ENCODE measurements at places on chromosomes 1 and 21.

- peak; percentile 54 for DNase-seq
Measured at GRCh38 chr1:98402860-98403259, 258.7 kb upstream of the SNX7 start.

DNA sequence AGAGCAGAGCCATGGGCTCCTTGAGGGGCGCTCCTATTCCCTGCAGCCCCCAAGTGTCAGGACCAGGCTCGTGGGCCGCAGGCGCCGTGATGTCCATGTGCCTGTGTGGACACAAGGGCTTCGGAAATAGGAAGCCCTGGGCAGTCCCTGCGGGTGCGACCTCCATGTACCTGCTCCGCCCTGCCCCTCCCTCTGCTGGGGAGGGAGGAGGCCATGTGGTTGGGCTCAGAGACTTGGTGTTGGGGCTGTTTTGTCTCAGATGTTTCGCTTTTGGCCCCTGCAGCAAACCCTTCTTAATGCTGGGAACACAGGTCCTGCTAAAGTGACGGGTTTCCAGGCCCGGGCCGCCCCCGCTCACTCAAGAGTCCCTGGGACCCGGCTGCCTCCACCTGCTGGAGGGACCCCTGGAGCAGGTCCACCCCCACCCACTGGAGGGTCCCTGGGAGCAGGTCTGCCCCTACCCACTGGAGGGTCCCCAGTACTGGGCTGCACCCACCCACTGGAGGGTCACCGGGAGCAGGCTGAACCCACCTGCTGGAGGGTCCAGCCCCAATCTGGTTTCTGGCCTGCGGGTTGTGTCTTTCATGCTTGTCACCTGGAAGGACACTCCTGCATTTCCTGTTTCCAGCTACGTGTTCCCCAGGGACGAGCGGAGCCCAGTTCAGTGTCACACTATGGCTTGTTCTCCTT lies 156.5 kb downstream of the PEX14 start:
- DNase-seq = no peak

DNA sequence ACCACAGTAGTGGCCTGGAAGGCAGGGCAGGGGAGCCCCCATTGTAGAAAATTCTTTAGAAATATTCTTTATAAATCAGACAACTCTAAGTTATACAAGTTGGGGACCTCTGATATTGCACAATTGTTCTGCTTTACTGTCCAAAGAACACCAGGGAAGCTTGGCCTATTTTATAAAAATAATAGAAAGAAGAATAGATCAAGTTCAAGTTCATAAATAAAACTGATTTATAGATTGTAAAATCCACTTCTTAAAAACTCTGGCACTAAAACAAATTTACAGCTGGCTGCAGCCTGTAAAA lies 55.0 kb upstream of the GALNT2 start:
- no peak for DNase-seq

DNA sequence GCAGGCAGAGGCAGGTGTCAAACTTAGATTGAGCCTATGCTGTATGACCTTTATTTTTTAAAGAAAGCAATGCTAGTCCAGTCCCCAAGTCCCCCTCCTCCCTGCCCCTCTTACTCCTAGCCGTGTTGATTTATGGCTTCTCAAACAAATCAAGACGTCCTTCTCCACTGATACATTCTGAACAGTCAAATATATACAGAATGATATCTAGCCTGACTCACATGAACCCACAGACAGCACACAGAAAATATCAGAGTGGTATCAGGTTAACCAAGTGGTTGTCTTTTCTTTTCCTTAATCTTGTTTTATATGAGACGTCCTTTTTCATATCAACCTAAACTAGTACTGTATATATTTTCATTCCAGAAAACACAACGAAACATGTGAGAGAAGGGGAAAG lies 13.4 kb downstream of the DAB1 start:
- DNase-seq = no peak

GRCh38 chr1:199733125-199733524 lies 294.4 kb upstream of the NR5A2 start:
- DNase-seq = no peak

DNA sequence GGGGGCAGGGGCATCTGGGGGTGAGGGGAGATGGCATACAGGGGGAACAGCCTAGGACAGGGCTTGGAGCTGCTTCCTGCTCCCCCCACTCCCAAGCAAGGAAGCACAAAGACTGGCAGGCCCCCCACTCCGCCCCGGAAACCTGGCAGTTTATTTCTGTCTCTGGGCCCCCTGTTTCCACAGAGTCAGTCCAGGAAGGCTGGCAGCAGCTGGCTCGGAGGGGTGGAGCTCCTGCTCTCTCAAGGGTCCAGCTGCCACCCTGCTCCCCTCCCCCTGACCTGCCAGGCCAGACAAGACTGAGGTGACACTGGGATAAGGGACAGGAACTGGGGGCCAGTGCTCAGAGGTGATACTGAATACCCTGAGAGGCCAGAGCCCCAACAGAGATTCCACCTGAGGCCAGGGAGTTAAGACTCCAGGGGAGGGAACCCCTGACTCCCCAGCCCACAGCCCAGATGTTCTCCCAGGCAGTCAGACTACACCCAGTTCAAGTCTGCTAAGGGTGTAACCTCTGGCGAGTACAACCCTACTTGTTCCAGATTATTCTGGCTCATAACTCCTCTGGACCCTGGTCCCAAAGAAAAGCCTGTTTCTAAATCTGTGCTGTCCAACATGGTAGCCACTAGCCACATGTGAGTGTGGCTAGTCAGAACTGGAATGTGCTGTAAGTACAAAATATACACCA lies 26.3 kb downstream of the AHDC1 start:
- DNase-seq = peak; percentile 65

- DNase-seq = no peak
Measured at GRCh38 chr1:12085643-12086260, 22.6 kb downstream of the TNFRSF8 start.

GRCh38 chr1:180884588-180885300 lies 28.0 kb upstream of the KIAA1614 start:
- DNase-seq = no peak

GRCh38 chr21:33886321-33886720 lies 29.3 kb downstream of the ATP5PO start:
- no peak for DNase-seq

DNA sequence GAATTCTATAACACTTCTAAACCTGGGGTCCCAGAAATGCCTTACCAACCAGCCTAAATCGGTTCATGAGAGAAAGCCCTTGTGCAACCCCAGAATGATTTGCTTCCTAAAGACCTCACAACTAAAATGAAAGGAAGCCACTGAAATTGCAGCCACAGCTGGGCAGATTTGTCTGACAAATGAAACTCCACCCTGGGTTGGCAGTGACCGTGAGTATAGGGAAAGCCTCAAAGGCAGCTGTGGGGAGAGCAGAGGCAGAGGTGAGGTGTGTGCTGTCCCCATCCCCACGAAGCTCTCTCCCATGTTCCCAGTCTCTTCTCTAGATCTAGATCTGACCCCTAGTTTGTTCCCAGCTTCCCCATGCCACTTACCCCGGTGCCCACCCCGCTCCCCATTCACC lies 23.1 kb downstream of the RHBDL2 start:
- DNase-seq = no peak

DNA sequence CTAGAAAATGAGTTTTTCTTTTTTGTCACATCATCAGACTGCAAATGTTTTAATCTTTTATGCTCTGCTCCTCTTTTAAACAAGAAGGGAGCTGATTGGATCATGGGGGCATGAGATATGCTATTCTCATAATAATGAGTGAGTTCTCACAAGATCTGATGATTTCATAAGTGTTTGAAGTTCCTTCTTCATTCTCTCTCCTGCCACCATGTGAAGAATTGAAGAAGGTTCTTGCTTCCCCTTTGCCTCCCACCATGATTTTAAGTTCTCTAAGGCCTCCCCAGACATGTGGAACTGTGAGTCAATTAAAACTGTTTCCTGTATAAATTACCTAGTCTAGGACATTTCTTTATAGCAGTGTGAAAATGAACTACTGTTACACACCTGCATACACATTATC lies 218.2 kb downstream of the NRIP1 start:
- DNase-seq = no peak

DNA sequence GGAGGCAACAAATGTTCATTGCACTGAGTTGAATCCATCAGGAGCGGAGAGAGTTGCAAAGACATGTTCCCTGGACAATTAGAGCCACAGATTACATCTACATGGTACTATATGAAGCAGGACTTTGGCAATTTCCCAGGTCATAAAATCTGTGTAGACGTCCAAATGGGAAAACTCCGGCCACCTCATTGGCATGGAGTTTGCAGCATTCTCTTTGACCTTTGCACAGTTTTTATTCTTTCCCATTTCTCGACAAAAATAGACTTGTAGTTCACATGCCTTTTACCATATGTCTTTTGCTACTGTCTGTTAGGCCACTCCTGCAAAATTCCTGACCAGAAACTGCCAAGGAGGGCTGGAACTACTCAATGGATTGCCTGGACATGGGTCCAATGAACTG lies 48.2 kb downstream of the UBE2T start:
- DNase-seq = no peak

- DNase-seq = peak; percentile 83
Measured at GRCh38 chr1:53807916-53808315, 30.2 kb downstream of the NDC1 start.

GRCh38 chr1:8443558-8444194 lies 125.8 kb downstream of the SLC45A1 start:
- DNase-seq = no peak

DNA sequence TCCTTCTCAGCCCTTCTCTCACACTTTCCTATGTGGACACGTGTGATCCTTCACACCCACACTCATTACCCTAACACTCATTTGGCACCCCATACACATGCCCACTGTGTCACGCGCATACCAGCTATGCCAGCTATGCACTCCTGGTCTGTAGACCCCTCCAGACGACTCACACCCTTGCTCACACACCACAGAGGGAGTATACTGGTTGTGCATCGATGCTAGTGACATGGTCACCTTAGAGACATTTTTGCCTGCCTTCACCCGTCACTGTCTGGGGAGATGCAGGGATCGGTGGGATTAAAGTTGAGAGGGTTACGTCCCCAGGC lies 8.3 kb upstream of the PPM1J start:
- no peak for DNase-seq

- no peak for DNase-seq
Measured at GRCh38 chr1:111483166-111483565, 9.4 kb downstream of the C1orf162 start.

- DNase-seq = peak; percentile 2
Measured at GRCh38 chr21:38596264-38597042, 98.2 kb upstream of the ERG start.

DNA sequence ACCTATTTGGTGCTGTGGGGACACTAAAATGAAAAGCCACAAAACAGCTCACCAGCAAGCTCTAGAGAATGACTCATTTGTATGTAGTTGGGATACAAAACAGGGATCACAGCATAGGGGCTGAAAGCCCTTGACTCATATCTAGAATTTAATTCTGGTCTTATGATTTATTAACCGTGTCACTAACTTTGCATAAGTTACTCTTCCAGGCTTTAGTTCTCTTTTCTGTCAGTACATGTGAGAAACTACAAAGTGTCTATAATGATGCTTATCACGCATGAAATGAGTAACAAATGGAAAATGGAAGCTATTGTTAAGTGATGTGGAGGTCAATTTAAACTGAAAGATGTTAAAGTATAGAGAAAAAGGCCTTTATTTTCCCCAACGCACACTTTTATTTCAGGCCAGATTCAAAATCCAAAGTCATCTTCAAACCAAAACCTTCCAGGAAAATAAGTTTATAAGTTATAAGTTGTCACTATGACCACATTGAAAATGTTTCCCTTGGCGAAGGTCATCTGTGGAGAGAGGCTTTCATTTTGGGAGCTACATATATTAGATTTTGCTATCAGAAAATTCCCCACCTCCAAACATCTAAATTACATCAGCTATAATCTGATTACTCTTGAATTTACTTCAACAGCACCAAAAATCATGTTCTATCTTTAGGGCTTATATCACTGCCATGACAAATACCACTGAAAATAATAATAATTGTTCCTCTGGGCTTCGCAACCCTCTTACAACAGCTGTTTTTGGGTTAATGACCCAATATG lies 430.5 kb downstream of the MRPL39 start:
- DNase-seq = no peak

DNA sequence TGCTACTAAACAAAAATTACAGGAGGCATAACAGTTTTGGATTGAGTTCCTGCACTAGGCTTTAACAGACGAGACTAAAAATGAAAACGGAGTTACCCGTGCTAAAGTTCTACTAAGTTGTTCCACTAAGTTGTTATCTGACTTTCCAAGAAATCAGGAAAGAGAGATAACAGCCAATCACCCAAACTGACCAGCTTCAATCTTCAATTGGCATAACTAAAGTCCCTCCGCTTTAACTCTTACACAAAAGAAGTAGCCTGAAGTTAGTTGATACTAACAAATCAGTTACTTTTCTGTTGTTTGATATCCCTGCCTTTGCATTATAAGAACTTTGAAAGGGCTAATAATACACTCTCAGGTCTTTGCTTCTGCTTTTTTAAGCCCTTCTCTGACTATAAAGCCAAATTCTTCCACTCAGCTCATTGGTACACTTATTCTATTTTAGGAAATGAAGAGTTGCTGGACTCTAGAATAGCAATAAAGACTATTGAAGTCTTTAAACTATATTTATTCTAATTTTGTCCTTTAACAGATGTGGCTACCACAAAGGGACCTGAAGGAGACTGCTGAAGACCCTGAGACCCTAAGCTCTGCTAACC lies 61.3 kb downstream of the TESK2 start:
- no peak for DNase-seq

GRCh38 chr1:2979191-2980072 lies 41.8 kb upstream of the ACTRT2 start:
- no peak for DNase-seq
